T-helper 22 cell (primary cell): ENCODE measurements at places on chromosomes 3 and 15.

DNA sequence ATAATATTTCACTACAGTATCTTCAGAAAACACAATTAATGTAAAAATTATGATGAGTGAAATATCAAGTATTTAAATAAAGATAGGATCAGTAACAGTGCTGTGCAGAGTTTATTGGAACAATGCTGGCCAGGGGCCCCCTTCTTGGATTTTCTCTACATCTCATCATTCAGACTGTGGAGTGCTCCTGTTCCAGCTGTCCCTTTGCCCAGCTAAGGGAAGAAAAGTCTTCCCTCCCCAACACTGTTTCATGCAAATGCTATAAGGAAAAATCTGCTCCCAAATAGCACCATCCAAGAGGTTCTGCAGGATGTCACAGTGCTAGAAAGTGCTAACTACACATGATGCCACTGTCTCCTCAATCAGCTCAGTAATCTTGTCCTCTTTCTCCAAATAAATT, 64.5 kb downstream of the RPL39L start:
- DNase-seq = no peak

DNA sequence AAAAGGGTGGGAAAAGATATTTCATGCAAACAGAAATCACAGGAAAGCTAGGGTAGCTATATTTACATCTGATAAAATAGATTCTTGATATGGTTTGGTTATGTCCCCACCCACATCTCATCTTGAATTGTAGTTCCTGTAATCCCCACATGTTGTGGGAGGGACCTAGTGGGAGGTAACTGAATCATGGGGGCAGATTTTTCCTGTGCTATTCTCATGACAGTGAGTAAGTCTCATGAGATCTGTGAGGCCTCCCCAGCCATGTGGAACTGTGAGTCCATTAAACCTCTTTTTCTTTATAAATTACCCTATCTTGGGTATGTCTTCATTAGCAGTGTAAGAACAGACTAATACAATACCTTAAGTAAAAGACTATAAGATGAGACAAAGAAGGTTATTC, 558.1 kb downstream of the RSL24D1 start:
- DNase-seq = no peak

- no peak for DNase-seq
Measured at GRCh38 chr3:123660900-123661299, 76.0 kb upstream of the HACD2 start.

DNA sequence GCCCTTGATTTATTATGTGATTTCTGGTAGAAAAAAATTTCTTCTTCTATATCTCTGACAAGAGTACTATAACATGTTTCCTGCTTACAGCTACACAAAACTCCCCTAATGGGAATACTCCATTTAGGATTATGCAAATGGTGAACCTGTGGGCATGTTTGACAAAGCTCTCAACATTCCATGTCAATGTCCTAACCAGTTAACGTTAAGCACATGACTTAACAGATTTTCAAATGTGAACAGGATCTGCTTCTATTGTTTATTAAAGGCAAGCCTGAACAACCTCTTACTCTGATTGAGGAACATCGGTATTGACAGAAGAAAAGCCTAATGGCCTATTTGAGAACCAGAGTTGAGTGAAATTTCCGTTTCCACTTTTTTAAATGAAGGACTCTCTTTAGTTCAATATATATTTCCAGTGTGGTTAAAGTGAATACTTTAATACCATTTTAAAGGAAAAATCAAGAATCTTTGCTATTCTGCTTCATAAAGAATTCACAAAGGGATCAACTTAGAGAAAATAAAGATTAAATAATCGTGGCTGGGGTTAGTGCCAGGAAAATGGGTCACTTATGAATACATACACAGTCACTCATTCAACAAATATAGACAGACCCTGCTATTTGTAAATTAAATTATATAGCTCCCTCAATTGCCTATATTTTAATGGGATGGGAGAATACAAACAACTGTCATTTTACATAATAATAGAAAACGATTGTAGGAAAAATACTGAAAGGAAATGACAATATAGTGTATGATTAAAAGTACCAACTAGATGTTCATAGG, 300.3 kb upstream of the CBLB start:
- DNase-seq = no peak

GRCh38 chr3:7696320-7696719, 805.3 kb upstream of the LMCD1 start:
- DNase-seq = no peak

GRCh38 chr3:64046996-64047594, 23.8 kb upstream of the PSMD6 start:
- DNase-seq = no peak

DNA sequence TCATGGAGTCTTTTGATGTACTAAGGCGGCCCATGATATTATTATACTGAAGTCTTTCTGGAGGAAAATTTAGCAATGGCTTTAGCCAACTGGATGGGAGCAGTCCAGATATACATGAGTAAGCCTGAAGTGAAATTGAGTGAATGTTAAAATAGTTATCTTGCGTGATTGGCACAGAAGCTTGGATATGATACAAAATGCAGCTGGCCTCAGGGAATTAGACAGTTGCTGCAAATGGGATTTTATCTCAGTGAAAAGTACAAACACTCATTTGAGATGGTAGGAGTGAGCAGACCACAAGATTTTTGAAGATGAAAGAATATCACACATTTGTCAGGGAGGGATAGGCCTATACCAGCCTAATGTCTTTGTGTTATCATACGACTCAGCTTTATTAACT, 8.9 kb downstream of the LMOD3 start:
- DNase-seq = no peak

DNA sequence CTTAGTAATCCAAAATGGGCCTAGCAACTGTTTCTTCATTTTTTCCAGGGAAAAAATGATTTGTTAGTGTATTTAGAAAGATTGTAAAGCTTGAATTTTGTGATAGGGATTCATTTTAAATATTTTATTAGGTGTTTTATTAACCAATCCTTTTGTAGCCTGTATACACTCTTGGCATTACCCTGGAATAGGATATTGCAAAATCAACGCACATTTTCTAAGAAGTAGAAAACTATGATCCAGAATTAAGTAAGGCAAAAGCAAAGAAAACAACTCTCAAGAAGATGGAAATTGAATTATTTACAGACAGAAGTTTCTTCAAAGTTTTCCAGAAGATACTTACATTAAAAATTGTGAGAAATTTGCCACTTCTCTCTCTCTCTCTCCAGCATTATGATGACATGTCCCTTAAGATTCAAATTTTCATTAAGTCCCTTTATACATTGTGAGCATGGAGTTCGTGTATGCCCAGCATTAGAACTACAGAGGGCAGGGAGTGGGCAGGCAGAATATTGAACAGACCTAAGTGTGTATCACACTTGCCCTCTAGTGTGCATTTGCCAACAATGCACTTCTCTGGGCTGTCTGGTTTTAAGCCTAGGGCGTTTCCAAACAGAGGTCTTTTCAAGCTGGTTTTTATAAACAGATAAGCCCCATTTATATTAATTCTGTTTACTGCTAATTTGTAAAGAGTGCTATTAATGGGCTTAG, 28.5 kb upstream of the CMSS1 start:
- no peak for DNase-seq

GRCh38 chr3:187931770-187932278, 186.6 kb upstream of the BCL6 start:
- DNase-seq = no peak

- DNase-seq = no peak
Measured at GRCh38 chr3:172981407-172981983, 159.5 kb downstream of the SPATA16 start.

DNA sequence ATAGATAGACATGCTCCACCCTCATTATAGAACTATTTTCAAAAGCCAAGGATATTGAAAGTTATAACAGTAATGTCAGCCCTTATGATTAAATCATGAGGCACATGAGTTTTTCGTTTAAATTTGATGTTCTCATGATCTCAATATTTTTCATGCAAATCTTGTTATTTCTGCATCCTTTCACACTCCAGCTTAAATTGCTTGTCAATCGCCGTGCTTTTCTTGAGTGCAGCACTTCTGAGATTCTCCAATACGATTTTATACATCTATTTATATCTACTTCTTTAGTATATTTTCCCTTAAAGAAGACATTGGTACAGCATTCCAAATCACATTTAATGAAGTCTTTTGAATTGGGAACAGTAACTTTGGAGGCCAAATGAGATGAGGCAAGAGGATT, 171.2 kb upstream of the GBE1 start:
- no peak for DNase-seq

DNA sequence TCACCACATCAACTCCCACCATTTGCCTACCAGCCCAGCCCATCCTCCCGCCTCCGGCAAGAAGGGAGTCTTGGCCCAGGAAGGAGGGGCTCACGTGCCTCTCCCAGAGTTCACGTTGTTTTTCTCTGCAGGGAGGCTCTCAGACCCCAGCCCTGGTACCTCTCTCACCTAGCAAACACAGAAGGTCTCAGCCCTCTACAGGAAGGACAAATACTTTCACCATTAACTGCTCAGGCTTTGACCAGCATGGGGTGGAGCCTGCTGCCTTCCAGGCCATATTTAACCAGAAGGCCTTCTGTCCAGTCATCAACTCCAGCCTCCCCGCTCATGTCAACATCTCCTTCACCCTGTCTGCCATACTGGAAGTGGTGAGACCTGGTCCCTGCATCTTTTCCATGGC, 19.0 kb upstream of the HTR3E start:
- DNase-seq = no peak

- no peak for DNase-seq
Measured at GRCh38 chr3:134357914-134358811, 16.1 kb downstream of the AMOTL2 start.

- DNase-seq = no peak
Measured at GRCh38 chr3:190294030-190294429, 28.2 kb downstream of the CLDN1 start.

- no peak for DNase-seq
Measured at GRCh38 chr3:126540951-126541627, 17.1 kb downstream of the CHST13 start.

GRCh38 chr15:70383856-70384255, 286.1 kb upstream of the TLE3 start:
- no peak for DNase-seq

DNA sequence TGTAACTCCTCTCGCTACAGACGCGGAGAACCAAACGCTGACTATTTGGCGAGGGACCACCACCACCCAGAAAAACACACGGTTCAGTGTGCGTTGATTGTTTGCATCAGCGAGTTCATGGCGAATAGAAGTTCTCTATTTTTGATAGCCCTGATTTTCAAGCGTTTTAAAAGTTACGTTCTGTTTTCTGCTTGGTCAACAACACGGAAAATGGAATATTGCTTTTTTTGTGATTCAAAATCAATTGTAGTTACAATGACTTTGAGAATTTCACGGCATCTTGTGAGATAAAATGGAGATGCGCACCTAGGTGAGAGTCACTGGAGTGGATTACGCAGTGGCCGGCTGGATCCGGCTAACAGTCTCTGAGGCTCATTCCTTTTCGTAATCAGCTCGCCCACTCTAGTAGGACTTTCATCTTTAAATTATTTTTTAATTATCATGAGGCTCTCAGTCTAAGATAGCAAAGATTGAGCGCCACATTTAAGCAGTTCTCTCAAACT, 54.8 kb downstream of the CCDC54 start:
- no peak for DNase-seq

- no peak for DNase-seq
Measured at GRCh38 chr3:122626515-122627180, 49.2 kb downstream of the PARP15 start.

DNA sequence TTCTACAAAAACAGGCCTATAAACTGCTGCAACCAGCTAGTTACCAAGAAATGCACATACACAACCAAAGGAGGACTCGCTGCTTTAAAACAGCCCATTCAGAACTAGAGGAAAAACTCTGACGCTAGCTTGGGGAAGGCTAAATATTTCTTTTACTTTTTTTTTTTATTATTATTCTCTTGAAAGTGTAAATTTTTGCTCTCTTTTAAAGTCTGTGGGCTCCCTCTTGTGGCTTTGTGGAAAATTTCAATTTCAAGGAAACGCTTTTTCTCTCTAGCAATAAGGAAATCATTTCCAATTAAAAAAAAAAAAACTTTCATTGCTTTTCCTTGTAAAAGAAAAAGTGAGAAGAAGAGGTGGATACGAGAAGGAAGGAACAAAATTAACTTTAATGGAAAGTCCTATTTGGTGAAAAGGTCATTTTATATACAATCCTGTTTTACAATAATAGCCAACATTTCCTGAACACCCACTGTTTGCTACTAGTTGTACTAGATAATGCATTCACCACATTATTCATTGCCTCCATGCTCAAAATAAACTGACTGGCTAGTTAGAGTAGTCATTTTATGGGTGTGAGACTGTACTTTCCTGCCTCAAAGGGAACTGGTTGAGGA, 51.2 kb upstream of the SAMMSON start:
- no peak for DNase-seq

- DNase-seq = no peak
Measured at GRCh38 chr3:53402326-53402725, 55.0 kb upstream of the DCP1A start.

- DNase-seq = no peak
Measured at GRCh38 chr3:161549261-161549660, 52.7 kb downstream of the OTOL1 start.

- no peak for DNase-seq
Measured at GRCh38 chr3:103512595-103512994, 1077.8 kb downstream of the ZPLD1 start.

DNA sequence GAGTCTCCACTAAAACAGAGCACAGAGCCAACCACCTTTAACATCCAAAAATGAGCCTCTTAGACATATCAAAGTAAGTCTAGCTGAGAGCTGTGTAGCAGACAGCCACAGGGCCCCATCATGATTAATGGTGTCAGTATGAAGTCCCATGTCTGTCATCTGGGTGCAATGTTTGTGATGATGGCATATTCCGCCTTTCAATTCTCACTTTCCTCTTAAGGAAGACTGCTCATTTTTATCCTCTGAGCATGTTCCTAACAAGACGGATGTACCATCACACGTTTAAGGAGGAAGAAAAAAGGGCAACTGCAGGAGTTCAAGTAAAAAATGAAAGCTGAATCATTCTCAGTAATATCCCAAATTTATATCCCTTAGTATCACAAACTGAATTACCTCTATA, 85.8 kb upstream of the KCNMB2 start:
- DNase-seq = no peak

- DNase-seq = no peak
Measured at GRCh38 chr3:126321490-126321889, 35.7 kb downstream of the KLF15 start.

GRCh38 chr3:39631136-39631535, 163.7 kb downstream of the MOBP start:
- DNase-seq = no peak

DNA sequence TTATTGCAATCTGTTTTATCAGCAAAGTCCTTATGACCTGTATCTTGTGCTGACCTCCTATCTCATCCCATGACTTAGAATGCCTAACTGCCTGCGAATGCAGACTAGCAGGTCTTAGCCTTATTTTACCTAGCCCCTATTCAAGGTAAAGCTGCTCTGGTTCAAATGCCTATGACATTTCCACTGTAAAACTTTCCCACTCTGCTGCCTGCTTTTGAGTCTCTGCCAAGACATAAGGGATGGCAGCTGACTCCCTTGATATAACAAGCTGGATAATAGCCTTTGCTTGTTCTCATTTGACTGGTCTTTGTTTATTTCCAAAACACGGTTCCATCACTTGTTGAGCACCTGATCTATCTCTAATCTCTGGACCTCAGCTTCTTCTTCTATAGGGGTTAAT, 131.9 kb upstream of the STRIT1 start:
- DNase-seq = no peak

GRCh38 chr3:12489832-12490231, 5.6 kb downstream of the TSEN2 start:
- DNase-seq = no peak

- no peak for DNase-seq
Measured at GRCh38 chr3:126867190-126867862, 115.6 kb upstream of the PLXNA1 start.

- DNase-seq = no peak
Measured at GRCh38 chr15:50830477-50831354, 65.2 kb upstream of the SPPL2A start.
